ENCODE measurements at places on chromosomes 11 and 22.

- DNase-seq, result no peak
Observed at GRCh38 chr22:23548501-23549197, 31.4 kb downstream of the IGLL1 start.

GRCh38 chr22:28425211-28425610 lies 254.4 kb downstream of the TTC28 start:
- no peak for DNase-seq

DNA sequence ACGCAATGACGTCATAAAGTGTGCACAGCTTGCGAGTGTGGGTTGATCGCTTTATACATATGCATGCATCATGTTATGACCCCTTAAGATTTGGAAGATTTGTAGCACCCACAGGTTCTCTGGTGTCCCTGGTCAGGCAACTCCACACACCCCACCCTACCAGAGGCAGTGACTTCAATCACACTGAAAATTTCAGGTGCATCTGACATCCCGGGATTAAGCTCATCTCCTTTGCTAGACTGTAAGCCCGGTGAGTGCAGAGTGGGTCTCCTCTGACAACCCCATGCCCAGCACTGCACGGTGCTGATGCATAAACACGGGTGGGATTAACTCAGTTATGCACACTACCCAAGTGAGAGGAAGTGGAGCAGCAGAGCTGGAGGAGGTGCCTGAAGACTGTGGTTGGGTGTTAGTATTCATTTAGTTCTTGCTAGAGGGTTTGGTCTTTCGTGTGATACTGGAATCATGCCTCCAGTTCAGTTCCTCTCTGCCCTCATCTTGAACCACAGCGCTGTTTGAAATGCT lies 6.5 kb downstream of the ARSA start:
- DNase-seq, result peak; percentile 48

GRCh38 chr11:14386895-14387480 lies 28.0 kb upstream of the RRAS2 start:
- DNase-seq, result no peak

Data from NCI-H748 treated with DMSO at 0.1 percent for 48 hours (cell line).